Subcutaneous preadipocyte (primary cell): ENCODE measurements at places on chromosomes 6 and 20. TPM values are rescaled to one million over a fixed set of nuclear protein-coding genes. Genes with fewer than 3 reads are reported as not detected.

The MUCL3 gene
- total RNA-seq: not detected in 2 replicates

The LRRN4 gene
- total RNA-seq: not detected in 2 replicates

The RIMS4 gene
- total RNA-seq: not detected in 2 replicates

The KHDRBS2 gene
- not detected in 2 replicates for total RNA-seq

The HSPA12B gene
- total RNA-seq: 0.98 and 1.8 TPM in 2 replicates

The SLC17A3 gene
- total RNA-seq: not detected in 2 replicates

The NKX2-2 gene
- 0.20 TPM in 1 of 2 replicates, not detected in the other for total RNA-seq

The ULBP3 gene
- total RNA-seq: 17.3 and 21.7 TPM in 2 replicates

The GSTA1 gene
- total RNA-seq: not detected in 2 replicates

The PACSIN1 gene
- not detected in 2 replicates for total RNA-seq

The SLC17A9 gene
- total RNA-seq: 8.5 and 13.3 TPM in 2 replicates

The ZSCAN23 gene
- 6.2 and 6.6 TPM in 2 replicates for total RNA-seq

The TPBG gene
- 44.5 and 90.7 TPM in 2 replicates for total RNA-seq

The PRDM13 gene
- total RNA-seq: not detected in 2 replicates

The OPN5 gene
- total RNA-seq: not detected in 2 replicates

The PTCHD4 gene
- 2.9 and 5.5 TPM in 2 replicates for total RNA-seq

The TOX2 gene
- total RNA-seq: 1.1 and 2.0 TPM in 2 replicates

The SAYSD1 gene
- 10.9 and 14.0 TPM in 2 replicates for total RNA-seq

The TCF21 gene
- 0.20 and 0.37 TPM in 2 replicates for total RNA-seq

The MOCS1 gene
- total RNA-seq: 11.8 and 12.5 TPM in 2 replicates

The COL12A1 gene
- total RNA-seq: 25.7 and 151 TPM in 2 replicates

The BPIFB2 gene
- not detected in 2 replicates for total RNA-seq

The RTF2 gene
- 46.1 and 47.0 TPM in 2 replicates for total RNA-seq

The PROKR2 gene
- total RNA-seq: not detected in 2 replicates

The EDN1 gene
- total RNA-seq: under 0.01 TPM in 1 of 2 replicates, not detected in the other

The SLC24A3 gene
- under 0.01 and 0.37 TPM in 2 replicates for total RNA-seq
